Right renal cortex interstitium (tissue), 3 donors: ENCODE measurements at places on chromosomes 3 and 15.

DNA sequence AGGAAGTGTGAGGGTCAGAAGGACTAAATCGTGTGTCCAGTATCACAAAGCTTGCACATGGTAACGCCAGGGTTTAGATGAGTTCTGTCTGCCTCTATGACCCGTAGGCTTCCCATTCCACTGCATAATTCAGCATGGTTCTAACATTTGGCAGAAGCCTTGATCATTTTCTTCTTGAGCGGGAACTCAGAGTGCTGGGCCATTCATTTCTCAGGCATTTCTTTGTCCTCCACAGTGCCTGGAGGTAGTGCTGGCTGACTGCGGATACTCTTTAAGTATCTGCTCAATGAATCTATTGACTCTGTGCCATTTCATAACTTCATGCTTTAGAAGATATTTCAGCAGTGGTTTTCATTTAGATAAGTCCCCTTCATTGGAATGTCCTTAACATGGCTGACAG, 370.2 kb downstream of the EPHB1 start:
- DNase-seq, result no peak

DNA sequence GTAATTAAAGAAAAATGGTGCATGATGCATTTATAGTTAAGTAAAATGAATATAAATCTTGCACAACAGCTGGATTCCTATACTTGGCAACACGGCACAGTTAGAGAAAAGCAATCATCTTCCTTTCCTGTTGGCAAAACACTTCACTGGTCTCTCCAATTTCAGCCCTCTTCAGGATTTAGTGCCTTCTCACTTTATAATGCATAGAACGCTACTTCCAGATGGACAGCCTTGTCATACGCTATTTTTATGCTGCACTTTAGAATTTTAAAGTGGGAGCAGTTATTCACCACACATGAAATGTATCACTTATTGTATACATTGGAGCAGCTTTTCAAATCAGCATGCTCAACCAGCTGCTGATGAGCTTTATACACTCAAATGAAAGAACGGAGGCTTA, 194.4 kb upstream of the GBE1 start:
- DNase-seq, result no peak

- no peak for DNase-seq
Observed at GRCh38 chr3:196339493-196340254, 1.5 kb upstream of the TM4SF19 start.

DNA sequence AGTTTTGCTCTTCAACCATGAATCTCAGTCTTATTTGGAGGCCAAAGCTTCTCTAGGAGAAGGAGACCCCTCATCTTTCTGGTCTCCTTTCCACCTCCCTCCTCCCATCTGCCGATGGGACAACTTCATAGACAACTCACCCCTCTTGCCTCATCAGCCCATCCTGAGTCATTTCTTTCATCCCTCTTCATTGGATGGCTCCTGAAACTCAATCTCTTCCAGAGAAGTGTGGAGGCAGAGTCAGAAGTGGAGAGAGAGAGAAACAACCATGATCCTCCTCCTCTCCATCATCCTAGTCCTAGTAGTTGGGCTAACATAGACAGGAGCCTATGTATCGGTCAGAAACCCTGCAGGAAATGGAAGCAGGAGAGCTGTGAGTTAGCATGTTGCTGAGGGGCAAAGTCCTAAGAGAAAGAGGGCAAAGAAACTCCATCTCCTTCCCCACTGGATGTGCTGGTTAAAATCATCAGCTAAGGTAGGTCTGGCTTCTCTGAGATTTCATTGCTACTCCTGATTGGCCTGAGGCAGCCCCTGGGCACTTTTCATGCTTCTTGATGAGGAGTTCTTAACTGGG, 21.3 kb upstream of the HCN4 start:
- no peak for DNase-seq

- DNase-seq, result no peak
Observed at GRCh38 chr3:47225310-47225906, 57.2 kb downstream of the KIF9 start.

- no peak for DNase-seq
Observed at GRCh38 chr3:57911593-57911992, 96.6 kb upstream of the FLNB start.

DNA sequence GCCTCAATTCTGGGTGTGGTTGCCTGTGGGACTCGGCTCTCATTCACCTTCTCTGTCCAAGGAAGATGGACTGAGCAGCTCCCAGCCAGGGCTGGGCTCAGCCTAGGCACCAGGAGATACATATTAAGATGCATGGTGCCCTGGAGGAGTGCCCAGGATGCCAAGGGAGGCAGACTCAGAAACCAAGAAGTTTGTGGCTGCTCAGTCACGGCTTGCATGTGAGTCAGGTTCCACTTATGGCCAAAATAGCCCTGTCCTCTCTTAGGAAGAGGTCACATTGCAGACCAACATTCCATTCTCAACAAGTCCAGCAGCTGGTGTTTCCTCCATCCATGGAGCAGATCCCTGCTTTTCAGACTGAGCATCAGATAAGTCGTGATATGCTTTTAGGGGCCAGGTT, 21.8 kb downstream of the CDCP1 start:
- no peak for DNase-seq
